ENCODE measurements at places on chromosomes 2 and 18. TPM values are rescaled to one million over a fixed set of nuclear protein-coding genes. Genes with fewer than 3 reads are reported as not detected.

- no peak for DNase-seq
These were observed 87.9 kb downstream of the RAD51AP2 start for GRCh38 chr2:17430326-17430725.

- no peak for DNase-seq
These were observed 35.8 kb downstream of the CCDC68 start for GRCh38 chr18:54923339-54923956.

OBSL1 gene
- total RNA-seq = 88.1 TPM

DNA sequence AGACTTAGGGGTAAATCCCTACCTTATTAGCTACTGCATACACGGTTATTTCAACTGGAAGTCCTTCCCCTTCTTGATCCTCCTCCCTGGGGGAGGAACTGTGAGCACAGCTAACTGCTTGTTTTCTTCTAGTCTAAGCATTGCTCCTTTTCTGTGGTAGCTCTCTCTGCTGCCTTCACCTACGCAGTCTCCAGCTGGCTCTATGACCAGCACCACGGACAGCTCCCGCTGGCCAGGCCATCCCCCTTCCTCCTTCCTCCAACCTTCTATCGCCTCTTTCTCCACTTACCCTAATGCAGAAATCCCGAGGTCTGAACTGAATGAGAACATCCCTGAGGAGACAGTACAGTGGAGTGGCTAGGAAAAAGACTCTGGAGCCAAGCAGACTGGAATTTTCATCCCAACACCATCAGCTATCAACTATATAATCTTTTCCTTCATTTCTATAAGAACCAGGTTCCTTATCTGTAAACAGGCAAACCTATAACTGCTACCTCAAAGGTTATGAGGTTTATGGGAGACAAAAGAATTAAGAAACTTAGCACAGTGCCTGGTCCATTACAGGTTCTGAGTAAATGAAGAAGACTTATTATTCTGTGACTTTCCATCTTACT lies 4.7 kb upstream of the CFAP65 start:
- DNase-seq = peak; percentile 20

DNA sequence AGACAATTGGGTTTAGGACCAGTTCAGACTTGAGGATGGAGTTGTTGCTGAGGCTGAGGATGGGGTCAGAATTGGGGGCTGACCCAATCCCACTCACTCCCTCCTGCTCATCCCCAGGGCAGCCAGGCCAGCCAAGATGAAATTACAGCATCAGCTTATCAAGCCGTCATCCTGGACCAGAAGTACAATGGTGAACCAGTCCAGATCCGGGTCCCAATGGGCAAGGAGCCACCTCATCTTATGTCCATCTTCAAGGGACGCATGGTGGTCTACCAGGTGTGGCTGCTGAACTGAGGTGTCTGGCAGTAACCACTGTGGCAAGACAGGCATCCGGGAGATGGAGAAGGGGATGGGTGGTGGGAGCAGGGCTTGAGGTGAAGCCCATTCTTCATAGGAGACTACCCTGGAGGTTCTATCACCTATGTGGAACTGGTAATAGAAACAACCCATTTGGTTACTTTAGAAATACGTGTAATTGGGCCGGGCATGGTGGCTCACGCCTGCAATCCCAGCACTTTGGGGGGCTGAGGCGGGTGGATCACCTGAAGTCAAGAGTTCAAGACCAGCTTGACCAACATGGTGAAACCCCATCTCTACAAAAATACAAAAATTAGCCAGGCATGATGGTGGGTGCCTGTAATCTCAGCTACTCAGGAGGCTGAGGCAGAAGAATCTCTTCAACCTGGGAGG lies 13.9 kb downstream of the VIL1 start:
- no peak for DNase-seq

PROKR1 gene
- total RNA-seq = not detected

- no peak for DNase-seq
These were observed 494.8 kb upstream of the KLHL29 start for GRCh38 chr2:22890132-22890531.

DNA sequence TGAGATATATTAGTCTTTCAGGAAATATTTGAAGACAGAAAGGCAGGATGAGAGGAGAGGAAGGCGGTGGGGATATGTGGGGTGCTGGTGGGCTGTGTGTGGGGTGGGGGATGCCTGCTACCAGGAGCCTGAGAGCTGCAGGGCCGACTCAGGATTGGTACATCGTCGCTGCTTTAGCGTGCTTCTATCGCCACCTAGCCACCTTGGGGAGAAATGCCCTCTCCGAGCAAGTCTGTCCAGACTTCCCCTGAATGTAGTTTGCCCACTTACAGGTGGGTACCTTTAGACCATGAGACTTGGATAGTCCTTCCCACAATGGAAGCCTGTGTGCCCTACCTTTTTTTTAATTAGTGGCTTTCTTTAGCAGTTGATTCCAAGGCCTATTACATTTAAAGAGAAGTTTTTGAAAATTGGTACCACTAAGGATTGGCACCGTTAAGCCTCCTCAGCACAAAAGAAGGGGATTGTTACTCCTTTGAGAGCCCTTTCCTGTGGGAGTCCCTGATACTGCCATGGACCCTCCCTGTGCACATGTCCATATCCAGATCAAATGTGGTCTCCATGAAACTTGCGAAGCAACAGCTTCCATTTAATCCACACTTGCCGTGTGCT lies 114.1 kb upstream of the NDUFV2 start:
- no peak for DNase-seq

DNA sequence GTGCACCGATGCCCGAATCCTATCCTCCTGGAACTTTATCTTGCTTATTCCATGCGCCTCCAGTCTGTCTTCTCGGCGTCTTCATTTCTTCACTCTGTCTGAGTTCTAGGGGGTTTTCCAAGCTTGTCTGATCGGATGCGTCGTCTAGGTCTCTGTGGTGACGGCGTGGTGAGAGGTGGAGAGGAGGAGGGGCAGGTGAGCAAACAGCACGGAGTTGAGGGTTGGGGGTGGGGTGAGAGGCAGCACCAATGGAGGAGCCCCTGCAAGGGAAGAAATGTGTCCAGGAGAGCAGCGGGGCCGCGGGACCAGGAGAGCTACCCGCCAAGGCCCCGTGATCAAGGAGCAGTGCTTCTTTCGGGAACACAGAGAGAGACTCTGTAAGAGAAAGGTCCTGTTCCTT lies 131.3 kb upstream of the TWIST2 start:
- no peak for DNase-seq

DNA sequence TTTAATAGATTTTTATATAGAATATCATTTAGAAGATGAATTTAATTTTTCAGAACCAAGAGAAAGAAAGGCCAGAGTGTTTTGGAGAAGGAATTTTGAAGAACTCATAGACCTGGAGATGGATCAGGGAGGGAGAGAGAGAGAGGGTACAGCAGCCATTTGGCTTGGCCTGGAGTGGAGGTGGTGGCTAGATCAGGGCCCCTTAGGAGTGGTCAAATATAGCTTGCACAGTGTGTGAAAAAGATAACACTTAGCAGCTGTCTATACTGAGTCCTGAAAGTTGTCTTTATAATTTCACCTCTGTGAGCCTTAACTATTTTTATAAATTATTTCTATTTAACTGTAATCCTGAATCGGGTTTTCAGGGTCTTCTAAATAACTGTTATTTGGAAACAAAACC lies 38.8 kb upstream of the ACYP2 start:
- no peak for DNase-seq

- no peak for DNase-seq
These were observed 219.3 kb downstream of the TTC32 start for GRCh38 chr2:19682493-19682892.
